ENCODE measurements at places on chromosomes 4 and X.

DNA sequence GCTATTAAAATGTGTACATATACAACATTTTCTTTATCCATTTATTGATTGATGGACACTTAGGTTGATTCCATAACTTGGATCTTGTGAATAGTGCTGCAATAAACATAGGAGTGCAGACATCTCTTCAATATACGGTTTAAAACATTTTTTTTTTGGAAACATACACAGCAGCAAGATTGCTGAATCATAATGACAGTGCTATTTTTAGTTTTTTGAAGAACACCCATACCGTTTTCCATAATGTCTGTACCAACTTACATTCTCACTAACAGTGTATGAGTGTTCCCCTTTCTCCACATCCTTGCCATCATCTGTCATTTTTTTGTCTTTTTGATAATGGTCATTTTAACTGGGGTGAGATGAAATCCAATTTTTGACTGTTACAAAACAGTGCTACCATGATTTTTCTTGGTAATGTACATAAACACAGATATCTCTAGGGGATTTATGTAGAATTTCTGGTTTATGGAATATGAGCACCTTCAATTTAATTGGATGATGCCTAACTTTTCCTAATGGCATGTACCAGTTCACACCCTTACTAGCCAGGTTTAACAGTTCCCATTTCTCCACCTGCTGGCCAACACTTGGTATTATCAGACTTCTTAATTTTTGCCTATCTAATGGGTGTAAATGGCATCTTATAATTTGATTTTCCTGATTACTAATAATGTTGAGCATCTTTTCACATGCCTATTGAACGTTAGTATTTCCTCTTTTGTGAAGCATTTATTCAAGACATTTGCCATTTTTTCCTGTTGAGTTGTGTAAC is 21.0 kb upstream of the TMSB15B start:
- peak; percentile 0 for DNase-seq

DNA sequence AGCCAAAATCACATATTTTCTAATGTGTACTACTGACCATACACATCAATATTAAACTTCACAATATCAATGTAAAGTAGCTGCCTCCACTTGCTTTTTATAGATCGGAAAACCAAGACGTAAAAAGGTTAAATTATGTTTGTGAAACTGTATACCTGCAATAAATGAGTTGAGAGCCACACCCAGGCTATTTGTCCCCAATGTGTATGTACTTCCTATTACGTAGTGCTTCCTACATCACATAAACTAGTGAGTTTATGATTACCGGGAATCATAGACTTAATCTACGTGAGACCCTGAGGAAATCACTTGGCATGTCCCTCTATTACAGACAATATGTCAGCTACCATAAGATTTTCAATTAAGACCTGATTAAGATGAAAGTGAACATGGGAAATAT is 903.4 kb downstream of the RAB28 start:
- no peak for DNase-seq

DNA sequence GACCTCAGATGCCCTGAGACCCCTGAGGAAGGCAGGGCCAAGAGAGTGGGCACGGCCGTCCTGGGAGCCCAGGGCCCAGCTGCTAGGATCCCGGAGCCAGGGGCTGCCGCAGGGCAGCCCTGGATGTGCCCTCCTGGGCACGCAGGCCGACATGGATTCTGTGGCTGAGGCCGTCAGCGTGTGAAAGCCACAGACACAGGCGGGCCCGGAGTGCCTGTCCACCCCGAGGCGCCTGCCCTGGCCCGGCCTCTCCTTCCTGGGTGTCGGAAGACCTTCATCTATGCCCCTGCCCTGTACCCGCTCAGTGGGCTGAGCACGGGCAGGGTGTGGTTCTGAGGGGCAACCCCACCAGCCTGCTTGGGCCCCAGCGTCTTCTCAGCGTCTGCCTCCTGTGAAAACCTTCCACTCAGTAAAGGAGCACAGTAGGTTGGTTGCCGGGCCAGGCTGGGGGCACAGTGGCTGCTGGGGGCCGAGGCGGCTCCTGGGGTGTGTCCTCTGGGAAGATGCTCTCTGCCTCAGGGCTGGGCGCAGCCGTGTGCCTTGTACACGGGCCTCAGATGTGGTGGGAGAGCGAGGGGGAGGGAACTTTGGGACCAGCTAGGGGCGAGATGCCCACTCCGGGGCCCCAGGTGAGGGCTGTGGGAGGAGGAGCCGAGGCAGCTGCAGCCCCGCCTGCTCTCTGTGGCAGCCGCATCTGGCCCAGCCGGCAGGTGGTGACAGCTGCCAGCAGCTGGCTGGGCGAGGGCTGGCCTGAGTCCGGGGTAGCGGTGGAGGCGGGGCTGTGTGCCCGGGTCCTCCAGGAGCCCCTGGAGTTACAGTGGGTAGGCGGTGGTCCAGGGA is 20.8 kb downstream of the FGFRL1 start:
- DNase-seq, result no peak

DNA sequence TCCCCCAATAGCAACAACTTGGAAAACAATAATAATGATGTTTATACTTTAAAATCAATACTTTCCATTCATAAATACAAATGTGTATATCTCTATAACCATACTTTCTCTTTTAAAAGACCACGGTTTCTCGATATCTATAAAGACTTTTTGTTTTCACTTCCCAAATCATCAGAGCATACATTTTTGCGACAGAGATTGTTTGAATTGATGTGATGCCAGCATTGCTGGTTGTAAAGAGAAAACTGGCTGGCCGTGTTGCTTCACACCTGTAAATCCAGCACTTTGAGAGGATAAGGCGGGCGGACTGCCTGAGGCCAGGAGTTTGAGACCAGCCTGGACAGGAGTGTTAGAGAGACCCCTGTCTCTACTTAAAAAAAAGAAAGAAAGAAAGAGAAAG is 77.6 kb upstream of the ZNF518B start:
- DNase-seq, result no peak

GRCh38 chrX:107168257-107168656 is 38.0 kb downstream of the NUP62CL start:
- no peak for DNase-seq

DNA sequence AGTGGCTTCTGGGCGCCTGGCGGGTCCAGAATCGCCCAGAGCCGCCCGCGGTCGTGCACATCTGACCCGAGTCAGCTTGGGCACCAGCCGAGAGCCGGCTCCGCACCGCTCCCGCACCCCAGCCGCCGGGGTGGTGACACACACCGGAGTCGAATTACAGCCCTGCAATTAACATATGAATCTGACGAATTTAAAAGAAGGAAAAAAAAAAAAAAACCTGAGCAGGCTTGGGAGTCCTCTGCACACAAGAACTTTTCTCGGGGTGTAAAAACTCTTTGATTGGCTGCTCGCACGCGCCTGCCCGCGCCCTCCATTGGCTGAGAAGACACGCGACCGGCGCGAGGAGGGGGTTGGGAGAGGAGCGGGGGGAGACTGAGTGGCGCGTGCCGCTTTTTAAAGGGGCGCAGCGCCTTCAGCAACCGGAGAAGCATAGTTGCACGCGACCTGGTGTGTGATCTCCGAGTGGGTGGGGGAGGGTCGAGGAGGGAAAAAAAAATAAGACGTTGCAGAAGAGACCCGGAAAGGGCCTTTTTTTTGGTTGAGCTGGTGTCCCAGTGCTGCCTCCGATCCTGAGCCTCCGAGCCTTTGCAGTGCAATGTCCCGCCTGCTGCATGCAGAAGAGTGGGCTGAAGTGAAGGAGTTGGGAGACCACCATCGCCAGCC is at the start of gene ATOH1:
Gene ATOH1, plus strand, starts transcription at position 422 of the 663 bp plus-strand sequence. Its CDS starts 174 bp downstream, at position 596.
- DNase-seq, result no peak

DNA sequence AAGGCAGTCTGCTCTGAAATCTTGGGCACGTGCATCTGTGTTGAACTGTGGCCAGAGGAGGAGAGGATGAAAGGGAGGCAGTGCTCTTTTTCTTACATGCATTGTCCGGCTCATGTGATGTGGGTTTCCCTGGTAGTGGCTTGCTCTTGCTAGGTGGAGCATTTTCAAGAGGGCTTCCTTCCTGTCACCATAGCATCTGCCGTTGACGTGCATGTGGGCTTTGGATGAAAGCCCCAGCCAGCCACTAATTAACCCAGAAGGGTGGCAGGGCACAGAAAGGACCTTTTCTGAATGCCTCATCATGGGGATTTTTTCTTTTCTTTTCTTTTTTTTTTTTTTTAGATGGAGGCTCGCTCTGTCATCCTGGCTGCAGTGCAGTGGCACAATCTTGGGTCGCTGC is 121.3 kb downstream of the GPR143 start:
- peak; percentile 22 for DNase-seq

DNA sequence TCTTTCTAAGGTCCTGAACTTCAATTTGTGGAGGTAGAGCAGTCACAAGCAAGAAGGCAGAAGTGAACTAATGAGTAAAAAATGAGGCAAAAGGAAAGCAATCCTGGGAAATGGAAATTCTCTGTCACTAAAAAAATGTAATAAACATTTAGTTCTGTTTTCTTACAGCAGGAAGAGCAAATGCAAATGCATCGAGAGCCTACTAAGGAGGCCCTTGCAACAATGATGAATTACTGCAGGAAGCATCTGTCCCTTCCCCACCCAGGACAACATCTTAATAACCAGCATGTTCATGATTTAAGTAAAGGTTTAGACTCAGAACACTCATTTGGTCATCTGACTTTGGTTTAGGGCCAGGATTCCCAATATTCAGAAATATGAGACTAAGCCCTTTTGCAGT is 341.4 kb upstream of the NOCT start:
- DNase-seq, result no peak

DNA sequence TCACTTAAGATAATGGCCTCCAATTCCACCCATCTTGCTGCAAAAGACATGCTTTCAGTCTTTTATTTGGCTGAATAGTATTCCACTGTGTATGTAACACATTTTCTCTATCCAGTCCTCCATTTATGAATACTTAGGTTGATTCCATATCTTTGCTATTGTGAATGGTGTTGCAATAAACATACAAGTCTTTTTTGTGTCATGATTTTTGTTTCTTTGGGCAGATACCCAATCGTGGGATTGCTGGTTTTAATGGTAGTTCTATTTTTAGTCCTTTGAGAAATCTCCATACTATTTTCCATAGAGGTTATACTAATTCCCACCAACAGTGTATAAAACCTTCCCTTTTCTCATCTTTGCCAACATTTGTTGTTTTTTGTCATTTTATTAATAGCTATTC is 180.9 kb downstream of the SMIM20 start:
- no peak for DNase-seq

GRCh38 chr4:31071508-31072486 is 351.6 kb downstream of the PCDH7 start:
- DNase-seq, result no peak

DNA sequence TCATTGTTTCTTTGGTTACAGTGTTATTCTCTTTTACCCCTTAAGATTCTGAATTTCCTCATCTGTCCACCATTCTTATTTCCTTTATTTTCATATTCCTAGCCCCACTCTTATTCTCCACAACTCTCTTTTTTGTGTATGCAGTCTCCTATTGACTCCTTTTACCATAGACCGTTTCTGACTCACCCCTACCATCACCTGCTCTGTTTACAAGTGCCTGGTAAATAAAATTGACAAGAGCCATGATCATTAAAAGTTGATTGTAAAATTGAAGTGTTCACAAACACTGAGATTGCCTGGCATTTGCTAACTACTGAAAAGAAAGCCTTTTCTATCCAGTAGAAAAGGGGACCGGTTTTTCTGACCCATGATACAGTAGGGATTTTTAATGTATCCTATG is 54.4 kb downstream of the MRPL1 start:
- DNase-seq, result peak; percentile 51

DNA sequence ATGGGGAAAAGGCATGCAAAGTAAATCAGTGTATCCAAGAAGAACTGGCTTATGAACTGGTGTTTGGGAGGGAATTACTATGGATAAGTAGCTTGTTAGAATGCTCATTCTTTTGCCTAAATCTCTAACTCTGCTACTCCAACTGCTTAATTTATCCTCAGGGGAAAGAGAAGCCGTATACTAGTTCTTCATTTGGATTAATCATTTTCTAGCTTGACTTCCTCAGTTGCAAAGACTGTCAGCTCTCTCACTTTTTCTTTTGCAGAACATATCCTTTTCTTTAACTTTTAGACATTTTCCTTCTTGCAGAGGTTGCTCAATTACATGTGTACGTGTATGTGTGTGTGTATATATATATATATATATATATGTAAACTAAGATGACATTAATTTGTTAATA is 21.9 kb downstream of the GPRIN3 start:
- DNase-seq, result no peak

DNA sequence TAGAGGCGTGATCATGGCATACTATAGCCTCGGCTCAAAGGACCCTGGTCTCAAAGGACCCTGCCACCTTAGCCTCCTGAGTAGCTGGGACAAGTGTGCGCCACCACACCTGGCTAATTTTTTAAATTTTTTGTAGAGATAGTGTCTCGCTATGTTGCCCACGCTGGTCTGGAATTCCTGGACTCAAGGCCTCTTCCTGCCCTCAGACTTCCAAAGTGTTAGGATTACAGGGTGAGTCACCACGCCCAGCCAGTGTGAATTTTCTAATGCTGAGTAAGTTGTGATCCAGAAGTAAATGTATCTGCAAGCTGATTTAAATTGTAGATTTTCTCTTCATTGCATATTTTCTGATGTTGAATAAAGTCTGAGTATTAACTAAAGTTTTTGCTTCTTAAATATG is 2.6 kb upstream of the ZNF674 start:
- no peak for DNase-seq

GRCh38 chr4:2406920-2407319 is 11.5 kb downstream of the ZFYVE28 start:
- no peak for DNase-seq

DNA sequence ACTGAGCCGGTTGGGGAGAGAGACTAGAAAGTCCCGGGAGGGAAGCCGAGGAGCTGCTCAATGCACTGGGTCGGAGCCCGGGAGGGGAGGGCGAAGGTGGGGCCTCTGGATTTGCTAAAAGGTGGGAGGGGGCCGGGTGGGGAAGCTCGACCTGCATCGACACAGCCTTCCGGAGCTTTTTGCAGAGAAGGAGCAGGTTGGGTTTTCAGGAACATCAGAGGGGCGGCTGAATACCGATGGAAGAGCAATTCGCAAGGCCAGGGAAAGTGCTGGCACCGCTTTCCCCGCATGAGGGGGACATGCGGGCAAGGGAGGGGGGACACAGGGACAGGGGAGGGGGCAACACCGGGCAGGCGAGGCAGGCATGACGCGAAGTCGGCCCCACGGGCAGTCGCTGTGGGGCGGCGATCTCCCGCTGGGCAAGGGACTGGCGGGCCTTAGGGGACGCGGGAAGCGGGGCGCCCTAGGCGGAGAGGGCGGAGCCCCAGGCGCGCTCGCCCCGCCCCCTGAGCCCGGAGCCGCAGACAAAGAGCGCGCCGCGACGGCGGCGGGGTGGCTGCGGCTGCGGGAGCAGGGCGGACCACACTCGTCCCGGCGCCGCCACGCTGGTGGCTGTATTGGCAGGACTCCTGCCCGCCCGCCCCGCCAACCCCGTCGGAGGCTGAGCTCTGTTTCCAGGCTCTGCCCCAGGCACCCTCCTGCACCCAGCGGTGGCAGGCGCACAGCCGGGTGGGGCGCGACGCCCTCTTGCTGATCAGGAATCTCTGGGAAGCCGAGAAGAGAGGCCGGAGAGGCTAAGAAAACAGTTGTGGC is 11.6 kb downstream of the PDZD4 start:
- no peak for DNase-seq

Measured in NCI-H510A (cell line).